NCI-H1417 treated with DMSO at 0.1 percent for 48 hours (cell line): ENCODE measurements at places on chromosomes 6 and 20.
A peak's percentile ranks its signal among the peaks of the same experiment; 100 is the strongest.

GRCh38 chr6:15773806-15774410 is 111.1 kb upstream of the DTNBP1 start:
- no peak for DNase-seq

DNA sequence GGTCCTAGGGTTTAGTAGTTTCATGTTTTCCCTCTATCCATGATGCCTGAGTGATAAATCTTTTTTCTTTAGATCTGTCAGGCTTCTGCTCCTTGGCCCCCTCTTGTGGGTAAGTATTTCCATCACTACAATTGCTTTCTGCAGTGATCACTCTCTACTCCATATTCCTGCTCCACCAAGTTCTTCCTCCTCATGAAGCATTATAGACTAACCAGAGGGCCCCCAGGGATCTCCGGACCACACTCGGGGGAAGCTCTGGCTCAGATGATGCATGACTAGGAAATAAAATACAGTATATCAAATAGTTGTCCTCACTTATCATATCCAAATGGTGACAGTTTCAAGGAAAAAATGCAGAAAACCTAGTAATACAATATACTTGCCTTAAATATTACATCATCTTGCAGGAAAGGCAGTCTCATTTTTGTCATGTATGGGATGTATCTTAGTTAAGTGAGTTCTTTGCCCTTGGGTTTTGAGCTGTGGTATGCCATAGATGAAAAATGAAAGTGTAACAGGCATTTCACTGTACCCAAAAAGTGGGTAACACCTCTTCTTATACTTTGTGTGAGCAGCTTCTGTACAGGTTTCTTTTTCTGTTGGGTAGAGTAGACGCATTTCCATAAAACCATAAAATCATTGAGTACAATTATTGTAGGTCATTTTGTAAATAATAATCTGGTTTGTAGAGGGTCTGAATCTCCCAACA is 200.9 kb upstream of the EYA4 start:
- no peak for DNase-seq

GRCh38 chr6:6417475-6417874 is 97.0 kb upstream of the F13A1 start:
- DNase-seq, result no peak

- DNase-seq, result no peak
Observed at GRCh38 chr20:4601630-4602296, 119.9 kb upstream of the PRND start.

DNA sequence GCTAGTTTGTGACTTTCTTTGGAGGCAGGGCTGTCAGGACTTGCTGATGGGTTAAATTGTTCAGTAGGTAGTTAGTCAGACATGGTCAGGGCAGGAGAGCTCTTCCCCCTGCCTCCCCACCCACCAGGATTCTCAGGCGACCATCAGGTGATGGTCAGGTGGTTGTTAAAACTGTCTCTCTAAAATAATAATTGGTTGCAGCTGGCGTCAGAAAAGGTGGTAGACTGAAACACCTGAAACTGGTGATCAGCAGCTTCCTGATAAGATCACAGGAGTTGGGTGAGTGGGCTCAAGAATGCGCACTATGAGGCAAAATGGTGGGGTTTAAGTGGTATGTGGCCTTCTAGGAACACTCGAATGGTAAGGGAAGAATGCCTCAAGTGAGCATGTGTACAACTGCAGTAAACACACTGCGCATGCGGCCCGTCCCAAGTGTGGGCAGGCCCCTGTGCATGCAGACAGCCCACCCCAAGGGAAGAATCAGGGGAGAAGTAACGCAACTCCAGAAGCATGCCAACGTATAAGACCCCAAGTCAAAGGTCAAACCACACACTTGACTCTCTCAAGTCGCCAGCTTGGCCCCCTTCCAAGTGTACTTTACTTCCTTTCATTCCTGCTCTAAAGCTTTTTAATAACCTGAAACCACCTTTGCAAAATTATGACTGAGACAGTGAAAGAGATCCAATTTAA is 7.9 kb upstream of the BLCAP start:
- no peak for DNase-seq

GRCh38 chr6:166654573-166654972 is 27.5 kb upstream of the RPS6KA2 start:
- no peak for DNase-seq

DNA sequence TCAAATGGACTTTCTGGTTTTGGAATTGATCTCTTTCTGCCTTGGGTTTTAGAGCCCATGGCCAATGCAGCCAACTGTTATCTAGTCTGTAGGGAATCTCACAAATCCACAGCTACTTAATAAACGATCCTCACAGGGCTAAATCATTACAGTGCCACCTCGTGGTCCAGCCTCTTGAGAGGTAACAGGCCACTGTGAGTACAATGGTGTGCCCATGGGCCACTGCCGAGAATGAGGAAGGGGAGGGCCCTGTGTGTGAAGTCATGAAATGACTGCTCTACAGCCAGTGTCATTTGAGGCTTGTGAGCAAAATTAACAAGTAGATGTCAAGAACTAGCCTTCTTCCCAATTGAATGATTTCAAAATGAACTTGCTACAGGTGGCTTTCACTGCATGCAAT is 54.3 kb upstream of the GMPR start:
- no peak for DNase-seq

DNA sequence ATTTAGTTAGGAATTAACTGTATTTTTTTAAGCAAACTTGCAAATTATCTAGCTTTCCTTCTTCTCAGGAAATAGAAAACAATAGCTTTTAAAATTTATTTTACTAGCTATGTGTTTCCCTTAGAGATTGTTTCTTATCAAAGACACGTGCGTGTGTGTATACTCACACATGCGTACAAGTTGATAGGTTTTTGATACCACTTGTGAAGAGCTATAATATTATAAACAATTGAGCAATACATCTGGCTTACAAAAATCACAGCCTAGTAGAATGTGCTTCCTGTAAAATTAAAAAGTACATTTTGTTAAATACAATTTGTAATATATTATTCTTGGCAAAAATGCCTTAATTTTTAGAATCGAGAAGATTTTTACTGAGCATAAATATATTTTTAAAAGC is 33.9 kb downstream of the COL12A1 start:
- no peak for DNase-seq

DNA sequence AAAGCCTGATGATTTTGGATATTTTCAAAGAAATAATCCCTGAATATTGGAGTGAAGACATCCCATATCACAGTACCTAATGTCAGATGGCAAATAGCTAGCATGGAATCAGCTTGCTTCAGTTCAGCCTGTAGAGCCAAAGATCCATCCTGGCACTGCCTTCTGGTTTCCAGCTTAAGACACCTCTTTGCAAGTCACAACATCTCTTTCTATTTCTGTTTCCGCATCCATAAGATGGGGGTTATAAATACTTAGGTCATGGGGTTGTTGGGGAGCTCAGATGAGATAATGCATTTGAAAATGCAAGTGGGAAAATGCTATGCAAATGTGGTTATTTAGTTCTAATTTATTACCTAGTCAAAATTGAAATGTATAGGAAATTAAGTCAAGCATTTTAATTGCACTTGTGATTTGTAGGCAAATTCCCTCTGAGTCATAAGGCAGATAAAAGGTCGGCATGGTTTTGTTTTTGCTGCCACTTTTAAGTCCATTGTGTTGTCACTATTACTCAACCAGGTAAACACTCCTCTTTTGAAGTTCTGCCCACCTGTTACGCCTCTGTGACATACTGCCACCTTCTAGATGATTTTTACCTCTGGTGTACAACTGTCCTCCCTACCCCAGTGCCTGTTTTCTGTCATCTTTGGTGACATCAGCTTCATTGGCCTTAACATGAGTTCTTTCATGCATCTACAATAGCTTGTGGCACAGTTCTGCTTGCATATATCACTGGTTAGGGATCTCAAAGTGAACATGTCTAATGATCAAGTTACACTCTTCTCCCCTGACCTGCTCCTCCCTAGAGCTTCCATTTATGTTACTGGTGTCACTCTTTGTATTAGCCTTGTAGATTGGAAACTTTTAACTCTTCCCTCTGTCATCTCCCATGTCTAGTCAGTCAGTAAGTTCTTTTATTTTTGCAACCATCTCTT is 96.6 kb downstream of the CDKAL1 start:
- peak; percentile 41 for DNase-seq

- no peak for DNase-seq
Observed at GRCh38 chr6:66628917-66629316, 921.9 kb upstream of the EYS start.

DNA sequence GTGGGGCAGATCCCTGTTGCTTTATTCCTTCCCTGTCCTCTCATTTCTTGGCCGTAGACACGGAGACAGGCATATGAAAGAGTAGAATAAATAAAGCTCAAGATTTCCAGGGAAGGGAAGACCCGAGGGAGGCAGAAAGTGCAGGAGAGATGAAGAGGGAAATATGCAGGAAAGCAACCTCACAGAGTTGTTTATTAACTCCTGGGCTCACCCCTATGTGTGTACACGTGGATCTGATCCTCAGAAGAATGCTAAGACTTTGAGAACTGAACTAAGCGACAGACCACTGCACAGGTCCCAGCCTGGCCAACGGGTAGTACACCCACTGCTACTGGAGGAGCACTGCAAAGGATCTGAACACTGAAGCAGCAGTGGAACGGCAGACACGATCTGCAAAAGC is 156.2 kb downstream of the KIF16B start:
- DNase-seq, result no peak

DNA sequence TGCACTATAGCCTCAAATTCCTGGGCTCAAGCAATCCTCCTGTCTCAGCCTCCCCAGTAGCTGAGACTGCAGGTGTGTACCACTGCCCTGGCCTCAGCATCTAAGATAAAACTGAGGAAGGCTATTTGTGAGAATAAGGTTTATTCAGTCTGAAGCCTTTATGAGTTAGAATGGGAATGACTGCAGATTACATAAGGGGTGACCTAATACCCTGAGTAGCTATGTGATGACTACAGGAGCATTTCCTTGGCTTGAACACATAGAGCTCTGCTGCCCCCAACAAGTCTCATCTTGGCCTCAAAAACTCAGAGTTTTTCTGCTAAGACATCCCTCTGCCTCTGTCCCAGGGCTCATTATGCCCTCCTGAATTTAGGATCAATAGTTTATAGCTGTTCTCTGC is 7.6 kb downstream of the GSS start:
- DNase-seq, result no peak

DNA sequence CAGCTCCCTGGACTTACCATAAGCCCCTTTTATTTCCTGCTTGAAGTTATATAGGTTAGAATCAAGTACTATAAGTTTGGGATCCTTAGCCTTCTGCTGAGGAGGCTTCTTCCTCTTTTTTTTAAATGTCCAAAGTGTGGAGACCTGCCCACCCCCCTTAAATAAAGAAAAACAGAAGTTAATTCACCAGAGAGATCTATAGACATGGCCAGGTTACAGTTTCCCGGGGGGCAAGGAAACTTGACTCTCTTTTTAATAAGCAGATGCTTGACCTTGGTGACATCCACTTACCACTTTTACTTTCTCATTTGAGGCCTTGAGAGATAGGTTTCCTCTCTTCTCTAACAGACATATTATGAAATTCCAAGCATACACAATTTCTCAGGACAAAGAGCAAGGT is 88.3 kb downstream of the BMP2 start:
- DNase-seq, result no peak

DNA sequence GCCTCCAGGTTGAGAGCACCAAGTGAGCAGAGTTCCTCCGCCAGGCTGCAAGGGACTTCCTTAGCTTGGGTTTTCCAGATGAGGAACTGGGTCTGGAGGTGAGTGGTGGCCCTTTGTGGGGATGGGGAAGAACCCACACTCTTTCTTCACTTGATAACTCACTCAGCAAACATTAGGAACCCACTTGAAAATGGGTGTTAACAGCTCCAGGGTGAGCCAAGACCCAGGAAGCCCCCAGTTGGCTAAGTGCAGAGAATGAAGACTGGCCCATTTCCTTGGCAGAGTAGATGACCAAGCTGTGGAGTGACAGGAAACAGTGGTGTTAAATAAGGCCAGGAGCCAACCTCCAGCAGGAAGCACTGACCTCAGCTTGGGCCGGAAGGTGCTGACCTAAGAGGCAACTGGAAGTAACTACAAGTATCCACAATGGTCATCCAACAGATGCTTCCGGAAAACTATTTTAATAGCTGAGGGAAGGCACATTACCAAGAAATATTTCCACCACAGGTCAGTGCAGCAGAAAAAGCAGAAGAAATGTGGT is 22.7 kb downstream of the MRPL14 start:
- DNase-seq, result no peak
